ENCODE measurements at places on chromosomes 3 and 15.

- DNase-seq = no peak
Observed at GRCh38 chr3:41489231-41489630, 289.9 kb downstream of the CTNNB1 start.

DNA sequence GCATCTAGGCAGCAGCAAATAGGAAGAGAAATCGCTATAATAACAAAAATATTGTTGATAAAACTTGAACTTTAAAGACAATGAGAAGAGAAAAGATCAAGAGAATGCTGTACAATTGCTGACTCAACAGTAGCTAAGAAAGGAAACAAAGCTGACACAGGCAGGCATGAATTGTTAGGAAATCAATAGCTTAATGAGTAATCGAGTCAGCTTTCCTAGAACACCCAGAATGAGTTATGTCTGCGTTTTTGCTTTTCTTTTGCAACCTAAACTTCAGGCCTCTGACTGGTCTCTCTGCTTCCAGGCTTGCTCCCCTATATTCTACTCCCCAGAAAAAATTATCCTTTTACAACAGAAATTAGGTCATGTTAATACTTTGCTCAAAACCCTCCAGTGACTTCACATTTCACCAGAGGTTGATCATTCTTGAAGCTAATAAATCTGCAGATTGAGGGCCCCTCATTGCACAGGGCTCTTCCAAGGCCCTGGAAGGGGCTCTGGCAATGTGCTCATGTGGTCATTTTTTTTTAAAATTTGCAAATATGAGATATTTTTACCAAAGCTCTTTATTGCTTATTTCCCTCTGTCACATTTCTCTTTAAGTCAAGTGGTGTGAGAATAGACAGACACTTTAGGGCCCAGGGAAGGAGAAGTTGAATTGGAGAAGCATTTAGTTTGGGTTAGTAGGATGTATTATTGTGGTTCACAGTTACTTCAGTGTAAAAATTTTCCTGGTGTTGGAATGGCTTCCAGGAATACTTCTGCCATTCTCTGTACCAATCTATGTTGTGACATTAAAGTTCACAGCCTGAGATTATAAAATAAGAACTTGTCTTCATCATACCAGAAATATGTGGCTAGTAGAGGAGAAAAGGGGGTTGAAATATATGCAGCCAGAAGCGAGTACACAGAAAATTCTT lies 116.3 kb downstream of the TMCO5A start:
- no peak for DNase-seq

GRCh38 chr3:115350606-115351005 lies 203.5 kb upstream of the ZBTB20 start:
- DNase-seq = no peak

DNA sequence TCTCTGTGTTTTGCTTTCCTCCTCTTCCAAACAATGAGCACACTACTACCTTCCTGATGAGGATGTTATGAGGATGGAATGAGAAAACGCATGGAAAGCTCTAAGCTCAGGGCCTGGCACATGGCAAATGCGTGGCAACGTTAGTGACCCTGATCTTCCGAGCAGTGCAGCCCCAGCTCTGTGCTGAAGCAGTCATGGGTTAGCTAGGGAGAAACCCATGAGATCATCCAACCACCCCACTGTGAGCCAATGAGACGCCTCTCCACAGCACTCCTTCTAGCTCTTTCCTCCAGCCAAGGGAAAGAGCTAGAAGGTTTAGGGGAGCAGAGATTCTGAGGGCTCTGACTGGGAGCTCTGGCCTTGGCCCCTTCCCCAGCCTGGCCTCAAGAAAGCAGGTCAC lies 4.5 kb downstream of the CPN2 start:
- DNase-seq = no peak

- no peak for DNase-seq
Observed at GRCh38 chr3:48222616-48223513, at the start of gene CAMP. Gene CAMP (plus strand): TSS chr3:48223495. CDS start chr3:48223512, 17 bp downstream.

DNA sequence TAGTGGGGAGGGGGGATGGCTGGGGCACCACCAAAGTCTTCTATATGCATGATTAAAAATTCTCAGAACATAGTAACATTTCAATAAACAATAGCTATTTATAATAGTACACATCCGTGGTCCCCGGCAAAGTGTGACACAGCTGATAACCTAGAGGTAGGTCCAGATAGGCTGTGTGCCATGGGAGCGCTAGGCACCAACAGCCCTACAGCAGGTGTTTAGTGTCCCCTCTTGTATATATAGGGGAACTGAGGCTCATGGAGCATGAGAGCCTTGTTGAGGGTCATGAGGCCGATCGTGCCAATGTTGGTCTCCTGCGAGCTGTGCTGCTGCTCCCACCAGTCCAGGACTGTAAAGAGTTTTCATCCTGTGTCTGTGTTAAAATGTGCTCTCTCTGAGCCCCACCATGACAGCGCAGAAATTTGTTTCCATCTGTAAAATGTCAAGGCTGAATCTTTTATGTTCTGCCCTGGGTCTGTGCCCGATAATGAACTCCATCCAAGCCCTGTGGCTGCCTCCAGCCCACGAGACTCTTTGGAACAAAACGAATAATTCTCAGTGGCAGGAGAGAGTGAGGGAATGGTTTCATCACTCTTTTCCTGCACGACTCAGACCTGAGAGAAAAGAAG lies 14.5 kb downstream of the TMEM158 start:
- DNase-seq = no peak

DNA sequence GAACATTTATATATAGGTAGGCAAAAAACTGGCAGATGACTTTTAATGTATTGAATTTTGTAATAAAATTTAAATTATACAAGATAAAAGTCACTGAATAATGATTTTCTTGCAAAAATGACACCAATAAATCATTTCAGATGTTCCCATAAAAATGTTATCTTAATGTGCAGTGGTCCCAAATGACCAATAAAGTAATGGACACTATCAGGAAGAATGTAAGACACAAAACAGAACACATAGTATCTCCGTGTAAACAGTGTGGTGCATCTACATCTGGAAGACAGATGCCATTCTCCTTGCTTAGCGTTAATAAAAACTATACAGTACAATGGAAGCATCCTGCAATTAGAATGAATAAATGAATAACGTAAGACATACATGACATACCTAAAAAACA lies 41.5 kb downstream of the FGF7 start:
- DNase-seq = no peak

DNA sequence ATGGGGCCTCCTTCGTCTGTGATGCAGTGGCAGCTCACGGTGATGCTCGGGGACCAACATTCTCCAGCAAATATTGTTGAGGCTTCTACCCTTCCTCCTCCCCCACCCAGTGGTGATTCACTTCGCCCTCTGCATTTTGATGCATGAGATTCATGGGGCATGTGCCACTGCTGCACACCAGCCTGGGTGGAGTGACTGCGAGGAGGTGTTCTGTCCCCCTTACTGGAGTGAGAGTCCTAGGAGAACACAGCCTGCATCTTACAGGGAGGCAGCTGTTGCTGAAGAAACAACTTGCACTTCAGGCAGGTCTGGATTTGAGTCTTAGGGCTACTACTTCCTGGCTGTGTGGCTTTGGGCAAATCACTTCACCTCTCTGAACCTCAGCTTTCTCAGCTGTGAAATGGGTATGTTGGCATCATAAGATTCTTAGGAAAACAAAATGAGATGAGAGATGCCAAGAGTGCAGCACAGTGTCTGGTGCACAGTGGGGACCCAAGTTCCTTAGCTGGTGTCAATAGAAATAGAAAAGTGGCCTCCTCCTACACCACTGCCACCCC lies 10.2 kb upstream of the SKOR1 start:
- DNase-seq = no peak

All from NT2/D1 (cell line).